Stimulated activated CD4-positive, alpha-beta T cell treated with anti-CD3 and anti-CD28 coated beads, Interleukin-4, amount 100 ng/mL, for 48 hours (primary cell): ENCODE measurements at places on chromosomes 13 and 19.

DNA sequence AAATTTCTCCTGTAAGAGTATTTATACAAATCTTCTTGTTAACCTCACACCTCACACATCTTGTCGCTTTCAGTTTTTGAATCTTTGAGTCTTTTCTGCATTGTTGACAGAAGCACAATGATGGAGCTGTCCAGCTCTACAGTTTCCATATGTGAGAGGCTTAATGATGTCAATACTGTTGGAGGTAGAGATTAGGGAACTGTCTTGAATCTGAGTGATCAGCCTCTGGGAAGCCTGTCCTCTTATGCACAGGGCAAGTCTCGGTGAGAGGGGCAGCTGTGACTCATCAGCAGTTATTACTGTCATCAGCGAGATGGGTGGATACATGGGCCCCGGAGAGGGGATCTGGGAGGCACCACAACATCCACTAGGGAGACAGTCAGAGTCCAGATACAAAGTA is 4.6 kb upstream of the ITGBL1 start:
- no peak for DNase-seq

DNA sequence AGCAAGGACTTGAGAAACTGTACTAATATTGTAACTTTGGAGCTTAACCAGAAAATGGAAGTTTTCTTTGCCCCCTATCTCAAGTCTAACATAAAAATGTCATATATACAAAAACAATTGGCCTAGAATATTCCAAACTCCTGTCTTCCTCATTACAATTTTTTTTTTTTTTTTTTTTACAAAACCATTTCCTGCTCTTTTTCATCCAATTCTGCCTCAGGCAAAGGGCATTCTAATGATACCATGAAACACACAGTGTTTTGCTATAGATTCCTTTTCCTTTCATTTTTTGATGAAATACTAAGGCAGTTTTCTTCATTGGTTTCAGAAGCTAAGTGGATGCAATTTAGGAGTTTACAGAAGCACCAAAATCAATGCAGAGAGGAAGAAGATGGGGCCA is 119.7 kb downstream of the LHFPL6 start:
- no peak for DNase-seq

DNA sequence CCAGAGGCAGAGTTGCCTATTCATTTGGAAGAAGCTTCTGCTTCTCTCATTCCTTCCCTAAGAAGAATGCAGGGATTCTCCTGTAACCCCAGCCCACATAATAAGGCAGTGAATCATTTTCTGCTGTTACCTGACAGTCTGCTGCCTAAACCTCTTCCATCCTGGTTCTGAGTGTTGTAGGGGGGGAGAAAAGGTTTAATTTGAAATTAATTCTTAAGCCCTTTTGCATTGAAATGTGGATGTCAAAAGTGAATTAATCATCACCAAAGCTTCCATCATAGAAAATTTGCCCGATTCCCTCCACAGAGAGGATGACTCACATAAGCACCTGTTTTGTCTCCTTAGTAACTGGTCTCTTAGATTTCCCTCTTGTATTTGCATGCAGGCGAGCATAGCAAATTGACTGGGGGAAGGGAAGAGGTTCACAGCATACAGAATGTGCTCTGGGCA is 146.7 kb upstream of the FNDC3A start:
- DNase-seq: no peak

GRCh38 chr19:56341948-56342347 is 27.3 kb upstream of the ZSCAN5A start:
- no peak for DNase-seq

- no peak for DNase-seq
Measured at GRCh38 chr13:66965181-66965580, 265.0 kb downstream of the PCDH9 start.

GRCh38 chr19:35618857-35619256 is 6.3 kb downstream of the HAUS5 start:
- DNase-seq: no peak

DNA sequence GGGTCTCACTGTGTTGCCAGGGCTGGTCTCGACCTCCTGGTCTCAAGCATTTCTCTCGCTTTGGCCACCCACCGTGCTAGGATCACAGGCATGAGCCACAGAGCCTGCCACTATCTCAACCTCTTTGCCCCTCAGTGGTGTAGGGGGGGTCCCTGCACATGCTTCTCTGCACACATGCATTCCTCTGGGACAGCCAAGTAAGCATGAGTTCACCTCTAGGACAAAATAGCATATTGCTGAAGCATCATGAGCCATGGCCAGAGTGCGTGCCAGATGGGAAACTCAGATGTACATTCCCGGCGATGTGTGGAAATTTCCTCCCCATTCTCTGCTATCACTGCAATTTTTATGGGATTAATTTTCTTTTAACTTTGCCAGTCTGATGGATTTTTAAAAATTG is 23.1 kb downstream of the CHAF1A start:
- no peak for DNase-seq

DNA sequence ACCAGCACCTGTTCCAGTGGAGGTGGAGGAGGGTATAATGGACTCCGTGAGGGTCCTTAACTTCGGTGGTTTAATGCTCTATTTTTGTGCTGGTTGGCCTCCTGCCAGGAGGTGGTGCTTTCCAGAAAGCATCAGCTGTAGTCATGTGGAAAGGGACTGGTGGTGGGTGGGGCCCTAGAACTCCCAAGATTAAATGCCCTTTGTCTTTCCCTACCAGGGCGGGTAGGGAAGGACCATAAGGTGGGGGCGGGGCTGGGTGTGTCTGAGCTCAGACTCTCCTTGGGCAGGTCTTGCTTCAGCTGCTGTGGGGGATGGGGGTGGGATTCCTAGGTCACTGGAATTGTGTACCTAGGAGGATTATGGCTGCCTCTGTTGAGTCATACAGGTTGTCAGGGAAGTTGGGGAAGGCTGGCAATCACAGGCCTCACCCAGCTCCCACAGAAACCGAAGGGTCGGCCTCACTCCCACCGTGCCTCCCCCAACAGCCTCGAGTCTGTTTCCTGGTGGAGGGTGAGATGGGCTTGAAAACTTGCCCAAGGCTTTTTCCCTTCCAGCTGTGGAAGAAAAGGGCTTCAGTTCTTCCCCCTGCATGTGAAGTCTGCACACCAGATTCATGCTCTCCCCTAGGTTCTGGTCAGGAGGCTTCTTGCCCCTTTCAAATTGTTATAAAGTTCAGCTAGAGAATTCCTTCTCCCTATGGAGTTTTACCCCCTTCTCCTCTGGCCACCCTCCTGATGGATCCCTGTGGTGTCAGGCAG is 60.3 kb upstream of the CLDN10 start:
- DNase-seq: no peak

- DNase-seq: peak; percentile 60
Measured at GRCh38 chr13:46551410-46552302, 1.3 kb upstream of the LRCH1 start.

DNA sequence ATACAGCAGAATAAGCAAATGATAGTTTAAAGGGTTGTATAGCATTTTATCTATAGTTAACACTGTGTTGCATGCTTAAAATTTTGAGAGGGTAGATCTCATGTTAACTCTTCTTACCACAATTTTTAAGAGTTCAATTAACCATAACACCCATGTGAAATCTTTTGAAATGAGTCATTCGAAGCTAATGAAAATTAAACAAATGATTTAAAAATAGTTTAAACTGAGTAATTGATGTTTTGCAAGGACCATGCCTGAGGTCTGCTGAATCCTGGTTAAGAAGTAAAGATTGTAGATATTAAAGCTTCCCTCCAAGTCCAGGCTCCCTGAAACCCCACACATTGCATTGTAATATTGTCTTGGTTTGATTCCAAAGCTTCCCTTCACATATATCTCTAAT is 176.7 kb upstream of the RNF113B start:
- DNase-seq: no peak

GRCh38 chr13:48231080-48231479 is 1.9 kb upstream of the ITM2B start:
- no peak for DNase-seq

DNA sequence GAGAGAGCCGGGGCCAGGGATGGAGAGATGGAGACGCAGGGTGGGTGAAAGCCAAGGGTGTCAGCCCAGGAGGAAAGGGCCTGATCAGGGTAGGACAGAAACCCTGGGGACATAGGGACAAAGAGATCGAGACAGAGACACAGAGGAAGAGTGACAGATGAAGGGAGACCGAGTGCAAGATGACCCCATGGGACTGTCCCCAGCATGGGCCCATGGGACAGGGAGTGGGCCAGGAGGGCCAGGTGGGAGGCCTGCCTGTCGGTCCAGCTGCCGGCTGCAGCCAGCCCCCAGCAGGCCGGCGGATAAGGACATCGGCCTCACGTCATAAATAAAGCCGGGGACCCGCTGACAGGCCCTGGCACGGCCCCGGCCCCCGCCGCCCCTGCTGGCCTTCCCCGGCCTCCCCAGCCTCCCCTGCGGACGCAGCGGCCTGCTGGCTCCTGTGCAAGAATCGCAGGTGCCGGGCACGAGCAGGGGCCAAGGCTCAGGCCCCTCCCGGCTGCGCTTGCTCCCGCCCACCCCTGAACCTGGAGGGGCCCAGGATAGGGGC is 6.3 kb downstream of the REX1BD start:
- no peak for DNase-seq

- DNase-seq: no peak
Measured at GRCh38 chr13:43157796-43158195, 134.4 kb downstream of the DNAJC15 start.

DNA sequence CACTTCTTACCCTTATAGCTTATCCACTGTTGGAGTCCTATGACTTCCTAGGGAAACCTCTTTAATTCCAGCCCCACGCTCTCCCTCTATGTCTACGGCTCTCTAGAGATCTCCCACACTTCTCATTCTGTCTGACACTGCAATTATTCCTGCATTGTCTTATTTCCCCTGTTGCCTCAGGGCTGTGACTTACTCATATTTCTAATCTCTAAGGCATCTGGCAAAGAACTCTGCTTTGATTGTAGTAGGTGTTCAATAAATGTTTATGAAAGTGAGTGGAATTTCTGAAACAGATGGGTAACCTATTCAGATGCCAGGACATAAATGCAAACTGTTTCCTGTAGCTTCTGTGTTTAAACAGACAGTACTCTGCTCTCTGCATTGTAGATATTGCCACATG is 102.4 kb upstream of the SERTM1 start:
- no peak for DNase-seq

- no peak for DNase-seq
Measured at GRCh38 chr19:56321989-56322440, 7.4 kb upstream of the ZSCAN5A start.

DNA sequence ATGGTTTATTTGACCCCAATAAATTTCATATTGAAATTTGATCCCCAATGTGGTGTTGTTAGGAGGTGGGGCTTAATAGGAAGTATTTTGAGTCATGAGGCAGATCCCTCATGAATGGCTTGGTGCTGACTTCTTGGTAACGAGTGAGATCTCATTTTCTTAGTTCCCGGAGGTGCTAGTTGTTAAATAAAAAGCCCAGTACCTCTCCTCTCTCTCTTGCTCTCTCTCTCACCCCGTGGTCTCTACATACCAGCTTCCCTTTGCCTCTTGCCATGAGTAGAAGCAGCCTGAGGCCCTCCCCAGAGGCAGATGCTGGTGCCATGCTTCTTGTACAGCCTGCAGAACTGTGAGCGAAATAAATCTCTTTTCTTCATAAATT is 39.4 kb upstream of the KATNAL1 start:
- DNase-seq: no peak

- DNase-seq: no peak
Measured at GRCh38 chr19:4738734-4739133, 15.1 kb upstream of the DPP9 start.

- no peak for DNase-seq
Measured at GRCh38 chr19:8302734-8303133, 5.4 kb downstream of the CD320 start.

- DNase-seq: no peak
Measured at GRCh38 chr19:43749898-43750297, 4.9 kb downstream of the SMG9 start.

- no peak for DNase-seq
Measured at GRCh38 chr13:37690361-37690760, 91.8 kb upstream of the POSTN start.

DNA sequence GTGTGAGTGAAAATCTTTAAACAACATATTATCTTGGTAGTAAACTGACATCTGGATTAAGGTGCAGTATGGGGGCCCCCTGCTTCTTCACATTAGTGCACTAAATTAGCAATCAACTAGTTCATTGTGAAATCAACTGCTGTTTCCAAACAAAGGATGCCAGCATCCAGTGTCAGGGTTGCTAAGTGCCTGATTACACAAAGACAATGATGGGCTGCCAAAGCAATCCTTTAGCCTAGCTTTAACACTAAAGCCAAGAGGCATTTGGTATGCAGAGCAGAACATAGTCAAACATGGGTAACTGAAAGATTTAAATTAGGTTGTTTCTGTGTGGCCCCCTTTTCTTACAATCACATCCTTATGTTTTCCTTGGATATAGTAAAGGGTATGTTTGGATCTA is 543.1 kb upstream of the SLITRK5 start:
- no peak for DNase-seq

GRCh38 chr13:91369441-91369831 is 21.9 kb downstream of the MIR17HG start:
- DNase-seq: peak; percentile 19

DNA sequence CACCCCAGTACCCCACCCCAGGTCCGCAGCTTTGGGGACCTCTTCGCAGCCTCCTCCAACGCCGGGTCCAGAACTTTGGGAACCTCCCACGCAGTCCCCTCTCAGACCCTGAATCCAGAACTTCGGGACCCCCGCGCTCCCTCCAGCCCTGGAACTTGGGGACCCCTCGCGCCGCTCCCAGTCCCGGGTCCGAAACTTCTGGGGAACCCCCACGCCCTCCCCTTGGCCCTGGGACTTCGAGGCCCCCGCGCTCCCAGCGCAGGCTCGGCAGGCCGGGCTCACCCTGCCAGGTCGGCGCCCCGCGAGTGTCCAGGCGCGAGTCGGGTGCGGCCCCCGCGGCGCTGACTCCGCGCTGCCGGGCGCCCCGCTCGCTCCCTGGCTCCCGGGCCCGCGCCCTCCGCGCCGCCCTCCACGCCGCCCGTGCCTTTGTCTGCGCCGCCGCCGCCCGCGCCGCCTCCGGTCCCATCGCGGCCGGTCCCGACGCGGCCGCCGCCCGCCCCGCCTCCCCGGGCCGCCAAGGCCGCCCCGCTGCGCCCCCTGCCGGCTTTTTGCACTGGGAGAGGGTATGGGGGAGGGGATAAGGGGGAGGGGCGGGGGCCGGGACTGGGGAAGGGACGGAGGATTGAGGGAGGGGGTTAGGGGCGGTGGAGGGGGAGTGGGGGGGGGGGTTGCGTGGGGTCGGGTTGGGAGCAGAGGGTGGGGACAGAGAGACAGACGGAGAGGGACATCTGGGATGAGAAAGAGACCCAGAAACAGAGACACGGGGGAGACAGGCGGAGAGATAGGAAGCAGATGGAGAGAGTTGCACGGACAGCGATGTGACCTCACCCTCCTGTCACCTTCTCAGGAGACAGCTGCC is at the start of gene HOMER3:
HOMER3 (minus strand) TSS at position 449 of the 859 bp plus-strand sequence. CDS start 2,235 bp downstream, outside the sequence.
- peak; percentile 64 for DNase-seq

DNA sequence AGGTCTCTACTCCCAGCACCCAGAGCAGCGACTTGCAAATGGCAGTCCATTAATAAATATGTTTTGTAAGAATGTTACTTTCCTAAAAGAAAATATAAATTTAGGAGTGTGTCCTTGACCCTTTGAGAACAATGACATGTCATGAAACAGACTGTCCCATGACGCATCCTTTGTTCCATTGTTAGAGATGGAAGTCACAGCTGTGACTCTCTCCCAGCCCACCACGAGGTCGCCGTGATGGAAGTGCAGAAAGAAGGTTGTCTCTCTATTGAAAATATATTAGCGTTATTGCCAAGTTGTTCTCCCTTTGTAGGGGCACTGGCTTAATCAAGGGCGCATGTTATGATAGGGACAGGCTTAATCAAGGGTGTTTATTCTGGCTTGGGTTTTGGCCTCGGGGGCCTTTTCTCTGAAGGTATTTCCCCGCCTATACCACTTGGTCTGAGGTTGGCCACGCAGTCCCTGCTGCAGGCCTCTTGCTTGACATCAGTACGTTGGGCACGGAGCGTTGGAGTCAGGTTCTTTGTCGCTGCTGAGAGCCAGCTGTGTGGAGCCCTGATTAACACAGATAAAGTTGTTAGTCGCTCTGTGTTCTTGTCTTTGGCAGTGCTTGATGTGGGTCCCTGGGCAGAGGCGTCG is 126.7 kb upstream of the ZNF536 start:
- DNase-seq: no peak
